ENCODE measurements at places on chromosomes 13 and 19.

DNA sequence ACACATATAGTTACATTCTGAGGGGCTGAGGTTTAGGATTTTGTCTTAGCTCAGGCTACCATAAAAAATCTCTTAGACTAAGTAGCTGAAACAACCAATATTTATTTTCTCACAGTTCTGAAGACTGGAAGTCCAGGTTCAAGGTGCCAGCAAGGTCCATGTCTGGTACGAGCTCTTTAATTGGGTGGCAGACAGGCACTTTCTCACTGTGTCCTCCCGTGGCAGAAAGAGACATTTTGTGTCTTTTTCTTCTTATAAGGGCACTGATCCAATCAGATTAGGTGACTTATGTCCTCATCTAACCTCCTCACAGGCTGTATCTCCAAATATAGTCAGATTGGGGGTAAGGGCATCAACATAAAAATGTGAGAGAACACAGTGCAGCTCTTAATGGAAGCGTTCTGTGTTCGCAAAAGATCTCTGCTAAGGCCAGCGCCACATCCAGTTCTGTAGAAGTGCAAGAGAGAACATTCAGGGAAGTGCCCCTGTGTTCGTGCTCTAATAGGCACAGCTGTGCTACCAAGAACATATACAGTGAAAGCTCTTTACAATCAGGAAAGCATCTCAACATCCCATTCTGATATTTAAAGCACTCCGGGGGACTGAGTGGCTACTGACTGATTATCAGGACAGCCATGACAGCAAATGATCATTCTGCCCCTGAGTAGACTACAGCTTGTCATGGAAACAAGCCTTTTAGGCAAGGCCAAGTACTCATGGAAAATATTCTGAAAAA is 819.2 kb downstream of the LIG4 start:
- no peak for DNase-seq

- DNase-seq: no peak
Measured at GRCh38 chr13:98272549-98272948, 95.5 kb upstream of the RNF113B start.

DNA sequence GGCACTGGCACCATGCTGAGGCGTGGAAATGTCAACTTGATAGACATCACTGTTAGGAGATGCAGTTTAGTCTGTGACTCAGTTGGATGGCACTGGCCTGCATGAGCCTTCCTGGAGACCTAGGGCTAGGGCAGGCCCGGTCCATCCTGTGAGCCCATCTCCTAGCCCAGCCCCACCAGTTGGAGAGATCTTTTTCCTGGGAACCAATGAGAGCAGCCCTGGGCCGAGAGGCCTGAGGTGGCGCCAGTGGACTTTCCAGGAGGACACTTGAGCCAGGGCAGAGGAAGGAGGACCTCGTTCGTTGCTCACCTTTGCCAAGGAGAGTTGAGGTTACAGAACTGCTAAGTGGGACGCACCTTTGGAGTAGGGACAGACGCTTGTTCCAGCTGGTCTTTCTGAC is 100.5 kb upstream of the TEX29 start:
- DNase-seq: no peak

DNA sequence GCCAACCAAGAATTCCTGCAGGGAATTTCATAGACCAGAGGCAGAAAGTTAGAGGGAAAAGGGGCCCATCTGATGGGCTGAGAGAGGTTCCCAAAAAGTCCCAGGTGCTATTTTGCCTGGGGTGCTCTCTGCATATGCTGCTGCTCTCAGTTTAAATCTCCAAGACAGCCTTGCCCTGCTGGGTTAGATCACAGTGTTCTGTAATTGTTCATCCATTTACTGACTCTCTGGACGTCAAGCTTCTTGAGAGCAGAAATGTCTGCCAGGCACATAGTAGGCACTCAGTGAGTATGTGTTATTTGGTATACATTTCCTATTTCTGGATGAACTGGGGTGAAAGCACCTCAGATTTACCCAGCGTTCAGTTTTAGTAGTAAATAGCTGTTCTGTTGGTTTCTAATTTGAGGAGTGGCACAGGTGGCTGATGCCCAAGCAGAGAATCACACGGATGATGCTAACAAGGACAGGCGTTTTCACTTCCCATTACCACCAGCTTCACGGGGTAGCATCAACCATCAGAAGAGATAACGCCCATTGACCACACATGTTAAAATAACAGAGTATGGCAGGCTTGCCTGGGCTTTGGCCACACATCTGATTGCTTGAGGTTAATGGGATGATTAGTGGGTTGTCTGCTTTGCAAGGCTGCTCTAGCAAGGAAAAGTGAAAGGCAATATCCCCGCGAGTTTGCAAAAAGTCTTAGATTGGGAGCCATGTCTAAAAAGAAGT is 161.1 kb downstream of the SLC7A1 start:
- DNase-seq: no peak

GRCh38 chr13:29175250-29175873 is 355.2 kb downstream of the MTUS2 start:
- DNase-seq: no peak

Measured in AG08396 (cell line).